ENCODE measurements at places on chromosomes 2 and 18.

DNA sequence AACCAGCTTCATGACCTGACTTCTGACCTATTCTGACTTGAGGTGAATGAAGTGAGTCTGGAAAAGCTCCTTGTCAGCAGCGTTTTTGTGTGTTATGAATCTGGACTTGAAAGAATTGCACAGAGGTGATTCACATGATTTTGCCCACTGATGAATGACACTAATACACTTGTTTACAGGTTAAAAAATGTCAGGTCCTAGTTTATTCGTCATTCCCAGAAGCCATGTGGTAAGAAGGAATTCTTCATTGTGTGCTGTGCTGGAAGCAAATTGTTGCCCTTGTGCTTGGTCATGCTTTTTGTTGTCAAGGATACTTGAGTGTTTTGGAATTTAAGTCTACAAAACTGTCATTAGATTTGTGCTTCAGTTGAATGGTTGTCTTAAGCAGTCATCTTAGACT lies 15.5 kb downstream of the SEC11C start:
- DNase-seq: no peak

DNA sequence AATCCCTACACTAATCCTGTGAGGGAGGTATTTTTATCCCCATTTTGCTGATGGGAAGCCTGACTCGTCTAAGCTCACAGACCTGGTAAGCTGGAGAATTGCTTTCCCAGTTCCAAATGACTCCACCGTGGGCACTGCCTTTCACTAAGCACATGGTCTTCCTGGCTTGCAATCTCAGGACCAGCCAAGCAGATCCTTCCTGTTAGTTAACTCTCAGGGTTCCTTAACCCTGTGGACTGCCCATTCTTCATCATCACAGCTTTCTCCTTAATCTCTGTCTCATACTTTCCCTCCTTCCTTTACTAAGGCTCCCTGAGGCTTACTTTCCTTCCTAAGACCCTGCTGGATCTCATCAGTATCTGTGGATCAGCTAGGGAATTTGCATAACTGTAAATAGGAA lies 122.2 kb upstream of the ZEB2 start:
- DNase-seq: no peak

DNA sequence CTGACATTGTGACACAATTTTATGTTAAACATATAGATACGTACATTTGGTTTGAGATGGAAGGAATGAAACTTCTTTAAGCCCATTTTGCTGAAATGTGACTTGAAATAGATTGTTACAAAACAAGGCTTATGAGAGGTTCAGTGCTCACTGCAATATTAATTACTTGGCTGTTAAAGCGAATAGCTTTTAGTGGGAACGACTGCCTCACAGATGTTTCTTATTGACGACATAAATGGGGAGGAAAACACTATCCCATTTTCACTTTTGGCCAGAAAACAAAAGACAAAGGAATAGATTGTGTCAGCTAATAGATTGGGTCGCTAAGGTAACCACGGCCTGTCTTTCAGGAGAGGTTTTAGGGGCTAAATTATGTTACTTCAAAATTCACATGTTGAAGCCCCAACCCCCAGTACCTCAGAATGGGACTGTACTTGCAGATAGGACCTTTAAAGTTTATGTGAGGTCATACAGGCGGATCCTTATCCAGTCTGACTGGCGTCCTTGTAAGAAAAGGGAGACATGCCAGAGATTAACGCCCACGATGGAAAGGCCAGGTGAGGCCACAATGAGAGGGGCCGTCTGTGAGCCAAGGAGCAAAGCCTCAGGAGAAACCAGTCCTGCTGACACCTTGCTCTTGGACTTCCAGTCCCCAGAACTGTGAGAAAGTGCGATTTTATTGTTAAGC lies 10.8 kb downstream of the INPP1 start:
- no peak for DNase-seq

- no peak for DNase-seq
Measured at GRCh38 chr18:14922965-14923565, 175.1 kb downstream of the ANKRD30B start.

- no peak for DNase-seq
Measured at GRCh38 chr18:26435415-26436095, 112.8 kb downstream of the KCTD1 start.

DNA sequence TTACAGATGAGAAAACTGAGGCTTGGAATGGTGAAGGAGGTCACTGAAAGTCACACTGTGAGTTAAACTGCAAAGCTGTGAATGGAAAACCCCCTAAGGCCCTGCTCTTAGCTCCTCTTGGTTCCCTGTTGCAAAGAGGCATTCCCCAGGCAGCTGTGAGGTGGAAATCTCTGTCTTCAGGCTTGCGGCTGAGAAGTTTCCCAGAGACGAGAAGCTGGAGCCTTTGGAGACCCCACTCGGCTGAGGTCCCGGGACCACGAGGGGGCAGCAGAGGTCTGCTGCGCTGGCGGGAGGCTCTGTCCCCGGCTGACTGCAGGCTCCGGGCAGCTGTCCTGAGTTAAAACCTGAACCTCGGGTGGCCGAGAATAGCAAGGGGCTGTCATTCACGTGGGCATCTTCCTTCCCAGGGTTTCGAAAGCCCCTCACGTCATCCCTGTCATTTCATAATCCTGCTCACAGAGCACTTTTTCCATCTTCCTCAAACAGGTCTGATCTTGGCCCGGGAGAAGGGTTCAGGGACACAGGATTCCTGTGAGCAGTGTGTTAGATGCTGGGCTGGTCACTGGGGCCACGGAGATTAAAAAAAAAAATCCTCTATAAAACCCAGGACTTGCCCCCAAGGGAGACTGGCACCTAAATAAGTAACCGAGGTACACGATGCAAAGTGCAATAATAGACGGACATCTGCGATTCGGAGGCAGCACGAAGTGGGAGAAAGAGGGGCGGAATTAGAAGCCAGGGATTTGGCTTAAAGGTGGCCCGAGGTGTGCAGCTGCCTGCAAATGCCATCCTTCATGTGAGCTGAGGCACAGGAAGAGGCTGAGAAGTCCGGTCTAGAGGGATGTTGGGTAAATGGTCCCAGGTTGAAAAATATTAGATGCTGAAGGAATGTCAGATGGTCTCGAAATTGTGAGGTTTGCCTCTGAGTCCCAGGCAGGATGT lies 24.6 kb upstream of the ATOH8 start:
- DNase-seq: peak; percentile 89

DNA sequence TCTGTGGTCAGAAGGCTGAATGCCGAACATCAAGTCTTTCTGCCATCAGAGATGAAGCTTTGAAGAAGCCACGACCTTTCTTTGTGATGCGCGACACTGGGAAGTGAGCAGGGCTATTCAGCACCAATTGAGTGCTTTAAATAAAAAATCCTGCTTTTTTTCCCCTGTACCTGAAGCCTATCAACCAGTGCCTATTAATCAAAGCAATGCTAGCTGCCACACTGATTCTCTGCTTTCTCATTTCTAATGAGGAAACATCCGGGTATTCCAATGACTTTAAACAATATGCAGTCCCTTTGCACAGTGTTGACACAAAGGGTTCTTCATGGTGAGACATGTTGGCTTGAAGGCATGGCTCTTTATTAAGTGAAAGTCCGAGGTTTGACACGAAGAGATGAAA lies 88.0 kb downstream of the GALR1 start:
- no peak for DNase-seq

DNA sequence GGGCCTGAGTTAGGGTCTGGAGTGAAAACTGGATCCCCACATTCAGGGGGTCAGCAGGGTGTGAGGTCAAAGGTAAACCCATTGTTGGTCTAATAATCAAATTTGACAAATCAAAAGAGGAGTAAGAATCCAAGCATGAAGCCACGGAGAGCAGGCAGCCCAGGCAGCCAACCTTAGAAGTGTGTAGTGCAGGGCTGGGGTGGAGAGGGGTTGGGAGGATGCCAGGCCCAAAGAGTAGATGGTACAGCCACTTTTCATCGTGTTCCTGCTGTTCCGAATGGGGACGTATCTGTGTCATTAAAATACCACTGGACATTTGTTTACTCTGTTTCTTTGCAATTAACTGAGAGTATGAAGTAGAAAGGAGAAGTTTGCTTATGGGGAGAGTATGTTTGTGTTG lies 16.5 kb upstream of the SPTBN1 start:
- DNase-seq: no peak

GRCh38 chr2:24926602-24927252 lies 6.7 kb upstream of the ADCY3 start:
- DNase-seq: no peak

DNA sequence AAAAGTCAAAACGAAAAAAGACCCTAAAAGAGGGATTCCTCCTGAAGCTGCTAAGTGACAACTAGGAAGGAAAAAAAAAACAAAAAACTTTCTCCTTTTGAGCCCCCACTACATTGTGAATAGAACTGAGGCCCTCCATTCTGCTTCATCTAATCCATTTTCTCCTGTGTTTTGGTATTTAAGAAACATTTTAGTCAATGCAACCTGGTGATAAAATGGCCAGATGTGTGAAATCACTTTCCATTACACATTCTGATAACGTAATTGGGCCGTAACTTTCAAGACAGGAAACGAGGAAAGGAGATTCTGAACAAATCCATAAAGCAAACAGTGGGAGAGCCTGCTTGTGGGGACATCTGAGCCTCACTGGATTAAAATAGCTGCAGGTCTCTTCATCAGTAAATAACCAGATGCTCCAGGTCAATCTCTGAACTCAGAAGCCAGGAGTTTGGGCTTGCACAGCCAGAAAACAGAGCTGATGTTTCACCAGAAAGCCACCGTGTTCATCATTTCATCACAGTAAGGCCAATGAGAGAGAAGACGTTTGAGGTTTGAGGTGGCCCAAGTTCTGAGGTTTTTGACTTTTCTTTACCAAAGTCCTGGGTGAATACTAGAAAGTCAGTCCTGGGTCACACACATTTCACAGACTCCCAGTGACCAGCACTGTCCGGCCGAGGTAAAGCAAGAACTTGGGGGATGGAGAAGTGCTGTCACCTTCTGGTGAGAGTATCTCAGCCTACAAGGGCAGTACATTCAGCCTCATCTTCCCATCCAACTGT lies 47.8 kb downstream of the TGFA start:
- no peak for DNase-seq

DNA sequence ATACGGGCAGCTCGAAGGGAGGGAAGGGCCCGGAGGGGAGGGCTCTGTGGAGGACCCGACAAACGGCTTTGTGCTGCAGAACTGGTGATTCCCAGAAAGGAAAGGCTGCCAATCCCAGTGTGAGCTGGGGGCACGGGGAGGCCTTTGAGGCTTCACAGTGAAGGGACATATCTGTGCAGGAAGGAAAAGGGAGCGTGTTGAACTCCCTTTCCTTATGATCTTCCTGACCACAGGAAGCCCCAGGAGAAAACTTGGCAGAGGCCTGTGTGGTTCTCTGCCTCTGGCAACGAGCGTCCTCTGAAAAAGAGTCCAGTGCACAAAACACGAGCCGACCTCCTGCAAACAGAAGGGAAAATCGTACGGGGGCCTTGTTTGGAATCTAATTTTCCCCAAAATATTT lies 683.5 kb upstream of the SALL3 start:
- no peak for DNase-seq

GRCh38 chr18:48782381-48782861 lies 168.3 kb downstream of the SMAD7 start:
- DNase-seq: no peak
